ENCODE measurements at places on chromosomes 5 and 9. TPM values are rescaled to one million over a fixed set of nuclear protein-coding genes. Genes with fewer than 3 reads are reported as not detected.

The ZNF462 gene
- total RNA-seq: 9.1 TPM

The NPR2 gene
- total RNA-seq: 21.4 TPM

The C5orf52 gene
- not detected for total RNA-seq

The ACOT12 gene
- not detected for total RNA-seq

The NR4A3 gene
- total RNA-seq: 1.1 TPM

- DNase-seq: no peak
Measured at GRCh38 chr9:72527801-72528195, 6.4 kb downstream of the TMC1 start.

- no peak for DNase-seq
Measured at GRCh38 chr9:91664663-91665062, 241.0 kb upstream of the NFIL3 start.

DNA sequence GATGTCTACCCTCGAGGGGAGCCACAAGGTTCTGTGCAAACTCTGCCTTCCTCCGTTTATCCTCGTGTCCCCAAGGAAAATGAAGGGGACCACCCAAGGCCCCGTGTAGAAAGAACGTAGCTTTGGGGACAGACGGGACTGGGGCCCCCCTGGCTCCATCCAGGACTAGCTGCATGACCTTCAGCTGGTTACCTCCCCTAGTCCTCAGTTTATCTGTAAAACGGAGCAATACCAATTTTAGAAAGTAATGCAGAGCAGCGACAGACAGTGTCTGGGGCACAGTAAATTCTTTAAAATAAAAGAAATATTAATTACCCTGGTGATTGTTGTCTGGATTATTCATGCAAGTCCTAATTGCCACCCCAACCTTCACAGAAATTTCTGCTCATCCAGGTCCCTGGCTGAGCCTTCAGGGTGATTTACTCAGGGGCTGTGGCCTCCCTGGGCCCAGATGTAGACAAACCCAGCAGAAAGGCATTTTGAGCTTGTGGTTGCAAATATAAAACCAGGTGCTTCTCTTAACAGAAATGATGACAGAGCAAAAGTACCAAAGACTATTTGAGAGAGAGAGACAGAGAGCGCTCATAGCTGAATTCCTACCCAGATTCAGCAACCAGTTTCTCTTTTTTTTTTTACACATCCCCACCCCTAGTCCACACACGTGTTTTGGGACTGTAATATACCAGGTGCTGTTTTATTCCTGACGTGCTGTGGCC is 155.1 kb upstream of the SMIM23 start:
- DNase-seq: no peak

- DNase-seq: no peak
Measured at GRCh38 chr9:135222881-135223760, 135.7 kb downstream of the OLFM1 start.

DNA sequence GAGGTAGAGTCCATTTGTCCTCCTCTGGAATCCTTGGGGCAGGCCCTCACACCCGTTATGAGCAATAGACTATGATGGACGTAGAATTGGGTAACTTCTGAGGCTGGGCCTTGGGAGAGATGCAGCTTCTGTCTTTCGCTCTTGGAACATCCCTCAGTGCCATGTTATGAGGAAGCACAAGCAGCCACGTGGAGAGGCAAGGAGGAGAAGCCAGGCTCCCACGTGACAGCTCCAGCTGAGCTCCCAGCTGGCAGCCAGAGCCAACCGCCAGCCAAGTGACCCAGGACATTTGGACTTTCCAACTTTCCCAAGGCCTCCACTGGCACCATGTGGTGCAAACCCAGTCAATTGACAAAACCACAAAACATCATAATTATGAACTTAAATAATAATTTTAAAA is 43.0 kb upstream of the BOD1 start:
- DNase-seq: no peak

GRCh38 chr9:105968811-105969466 is 274.6 kb downstream of the TMEM38B start:
- DNase-seq: no peak

DNA sequence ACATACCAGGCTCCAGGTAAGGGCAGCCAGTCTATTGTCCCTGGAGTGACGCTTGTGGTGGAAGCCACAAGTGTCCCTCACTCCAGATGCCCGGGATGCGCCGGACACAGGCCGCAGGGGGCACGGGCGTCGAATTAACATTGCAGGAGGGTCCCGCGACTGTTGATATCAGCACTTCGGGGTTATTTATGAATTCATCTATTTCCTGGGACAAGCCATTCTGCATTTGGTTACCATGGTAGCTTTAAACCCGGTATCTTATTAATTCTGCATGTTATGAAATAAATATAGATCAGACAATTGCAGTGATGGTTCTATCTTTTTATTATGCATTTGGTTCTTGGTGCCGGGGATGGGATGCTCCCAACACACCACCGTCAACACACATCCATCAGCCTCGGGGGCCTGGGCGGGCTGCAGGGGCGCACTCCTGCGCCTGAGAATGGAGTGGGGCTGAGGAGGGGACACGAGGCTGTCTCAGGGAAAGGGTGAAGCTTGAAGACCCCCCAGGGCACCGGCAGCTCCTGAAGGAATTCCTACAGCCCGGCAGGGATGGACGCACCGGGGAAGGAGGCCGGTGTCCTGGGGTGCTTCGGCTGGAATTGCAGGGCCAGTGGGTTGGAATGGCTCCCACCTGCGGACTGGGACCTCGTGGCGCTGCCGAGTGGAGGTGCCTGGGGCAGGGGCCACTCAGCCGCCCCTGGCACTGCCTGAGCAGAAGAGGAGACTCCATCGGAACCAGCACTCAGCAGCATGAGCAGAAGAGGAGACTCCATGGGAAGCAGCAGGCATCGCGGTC is 17.7 kb upstream of the TMEM250 start:
- DNase-seq: no peak

GRCh38 chr5:71830681-71831539 is 111.8 kb downstream of the CARTPT start:
- DNase-seq: peak; percentile 94

- DNase-seq: no peak
Measured at GRCh38 chr9:12963537-12963936, 188.7 kb downstream of the LURAP1L start.

GRCh38 chr9:136012651-136013050 is 51.5 kb upstream of the UBAC1 start:
- DNase-seq: no peak

- peak; percentile 15 for DNase-seq
Measured at GRCh38 chr5:134642931-134643530, 5.6 kb upstream of the SEC24A start.

DNA sequence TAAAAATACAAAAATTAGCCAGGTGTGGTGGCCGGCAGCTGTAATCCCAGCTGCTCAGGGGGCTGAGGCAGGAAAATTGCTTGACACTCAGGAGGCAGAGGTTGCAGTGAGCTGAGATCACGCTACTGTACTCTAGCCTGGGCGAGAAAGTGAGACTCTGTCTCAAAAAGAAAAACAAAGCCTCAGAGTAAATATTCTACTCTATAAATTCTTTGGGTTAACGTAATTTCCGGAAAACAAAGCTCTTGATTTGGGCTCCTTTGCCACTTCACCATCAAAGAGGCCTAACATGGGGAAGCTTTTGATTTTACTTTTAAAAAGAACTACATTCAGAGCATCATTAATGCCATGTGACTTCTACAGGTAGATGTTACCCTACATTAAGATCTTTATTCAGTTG is 103.1 kb downstream of the SERINC5 start:
- no peak for DNase-seq

DNA sequence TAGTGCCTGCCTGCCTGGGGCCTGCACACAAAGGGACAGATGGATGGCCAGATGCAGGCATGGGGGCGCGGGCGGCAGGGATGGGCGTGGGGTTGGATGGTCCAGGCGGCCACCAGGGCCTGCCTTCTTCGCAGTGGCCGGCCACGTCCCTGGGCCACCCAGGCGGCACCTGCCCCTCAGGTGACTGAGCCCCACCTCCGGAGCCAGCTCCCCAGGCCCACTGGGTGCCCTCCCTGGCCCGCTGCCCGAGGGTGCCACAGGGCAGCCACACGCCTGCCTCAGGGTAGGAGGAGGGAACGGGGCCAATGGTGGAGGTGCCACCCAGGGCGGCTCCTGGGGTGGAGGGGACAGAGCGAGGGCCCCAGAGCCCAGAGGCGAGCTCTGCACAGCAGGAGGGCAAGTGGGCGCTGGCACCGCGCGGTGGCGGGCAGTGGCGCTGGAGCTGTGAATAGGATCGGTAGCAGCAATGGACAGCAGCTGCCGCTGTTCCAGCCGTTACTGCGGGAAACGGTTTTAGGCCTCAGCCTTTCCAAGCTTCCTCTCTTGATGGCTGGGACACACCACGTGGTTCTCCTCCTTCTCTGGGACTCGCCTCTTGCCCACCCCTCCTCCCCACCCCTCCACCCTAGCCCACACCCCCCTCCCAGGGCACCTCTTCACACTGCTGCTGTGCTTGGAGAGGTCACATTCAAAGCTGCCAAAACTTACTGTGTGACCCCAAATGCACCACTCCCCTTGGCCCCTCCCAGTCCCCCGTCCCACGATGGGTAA is 19.1 kb downstream of the LHX3 start:
- no peak for DNase-seq

DNA sequence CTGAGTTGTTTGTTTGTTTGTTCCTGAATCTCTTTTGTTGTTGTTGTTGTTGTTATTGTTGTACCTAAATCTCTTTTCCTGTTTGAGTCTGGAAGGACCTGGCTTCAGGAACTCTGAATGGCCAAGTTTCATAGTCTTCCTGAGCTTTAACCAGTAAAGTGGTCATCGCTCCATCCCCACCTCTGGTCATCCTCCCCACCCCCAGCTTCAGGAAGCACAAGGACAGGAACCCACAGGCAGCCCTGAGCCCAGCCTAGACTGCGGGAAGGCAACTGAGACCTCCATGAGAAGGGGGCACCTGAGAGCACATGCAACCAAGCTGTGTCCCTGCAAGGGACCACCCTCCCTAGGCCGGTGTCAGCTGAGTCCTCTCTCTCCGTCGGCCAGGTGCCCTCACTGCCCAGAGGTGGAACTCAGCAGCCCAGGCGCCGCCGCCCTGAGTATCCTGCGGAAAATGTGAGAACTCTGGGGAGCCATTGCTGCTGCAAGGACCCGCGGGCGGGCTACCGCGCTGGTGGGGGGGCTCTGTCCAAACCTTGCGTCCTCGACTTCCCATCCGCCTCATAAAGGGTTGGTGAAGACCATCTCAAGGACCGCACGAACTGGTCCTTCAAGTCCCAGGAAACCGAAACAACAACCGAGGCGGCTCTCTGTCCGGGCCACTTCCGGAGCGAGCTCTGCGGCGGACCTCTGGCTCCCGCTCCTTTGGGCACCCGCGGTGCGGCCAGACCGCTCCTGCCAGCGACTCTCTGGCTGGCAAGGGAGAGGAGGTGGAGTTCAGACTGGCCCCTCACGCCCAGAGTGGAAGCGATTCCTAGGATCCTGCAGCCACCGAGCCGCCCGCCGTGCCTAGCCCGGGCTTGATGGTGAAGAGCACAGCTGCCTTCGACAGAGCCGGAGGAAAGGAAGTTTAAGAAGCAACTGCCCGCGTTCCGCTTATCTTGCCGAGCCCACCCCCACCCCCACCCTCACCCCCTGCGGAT is 4.2 kb downstream of the BARX1 start:
- DNase-seq: peak; percentile 9

DNA sequence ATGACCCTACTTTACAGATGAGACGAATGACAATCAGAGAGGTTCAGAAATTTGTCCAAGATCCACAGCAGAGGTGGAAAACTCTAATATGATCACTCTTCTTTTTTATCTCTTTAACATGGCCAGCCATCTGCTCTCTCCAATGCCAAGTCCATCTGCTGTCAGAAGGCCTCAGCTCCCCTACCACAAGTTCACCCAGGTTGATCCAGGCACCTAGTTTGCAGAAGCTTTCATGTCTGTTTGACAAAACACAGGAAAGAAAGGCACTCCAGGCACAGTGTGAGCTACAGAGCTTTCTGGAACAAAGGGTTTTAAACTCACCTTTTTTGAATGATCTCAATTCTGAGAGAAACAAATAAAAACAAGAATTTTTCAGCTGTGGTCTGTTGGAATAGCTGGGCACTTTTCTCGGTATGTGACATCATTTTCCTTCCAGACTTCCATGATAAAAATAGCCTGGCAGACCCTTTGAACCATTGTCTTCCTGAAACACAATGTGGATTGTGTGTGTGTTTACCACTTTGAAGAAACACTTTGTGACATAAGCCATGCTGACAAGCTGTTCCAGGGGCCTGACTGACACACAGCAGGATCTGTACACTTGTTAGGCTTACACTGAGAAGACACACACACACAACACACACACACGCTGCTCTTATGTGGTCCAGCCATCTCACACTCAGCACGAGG is 214.3 kb downstream of the AGTPBP1 start:
- no peak for DNase-seq

- no peak for DNase-seq
Measured at GRCh38 chr5:111469293-111469896, 42.9 kb downstream of the STARD4 start.

DNA sequence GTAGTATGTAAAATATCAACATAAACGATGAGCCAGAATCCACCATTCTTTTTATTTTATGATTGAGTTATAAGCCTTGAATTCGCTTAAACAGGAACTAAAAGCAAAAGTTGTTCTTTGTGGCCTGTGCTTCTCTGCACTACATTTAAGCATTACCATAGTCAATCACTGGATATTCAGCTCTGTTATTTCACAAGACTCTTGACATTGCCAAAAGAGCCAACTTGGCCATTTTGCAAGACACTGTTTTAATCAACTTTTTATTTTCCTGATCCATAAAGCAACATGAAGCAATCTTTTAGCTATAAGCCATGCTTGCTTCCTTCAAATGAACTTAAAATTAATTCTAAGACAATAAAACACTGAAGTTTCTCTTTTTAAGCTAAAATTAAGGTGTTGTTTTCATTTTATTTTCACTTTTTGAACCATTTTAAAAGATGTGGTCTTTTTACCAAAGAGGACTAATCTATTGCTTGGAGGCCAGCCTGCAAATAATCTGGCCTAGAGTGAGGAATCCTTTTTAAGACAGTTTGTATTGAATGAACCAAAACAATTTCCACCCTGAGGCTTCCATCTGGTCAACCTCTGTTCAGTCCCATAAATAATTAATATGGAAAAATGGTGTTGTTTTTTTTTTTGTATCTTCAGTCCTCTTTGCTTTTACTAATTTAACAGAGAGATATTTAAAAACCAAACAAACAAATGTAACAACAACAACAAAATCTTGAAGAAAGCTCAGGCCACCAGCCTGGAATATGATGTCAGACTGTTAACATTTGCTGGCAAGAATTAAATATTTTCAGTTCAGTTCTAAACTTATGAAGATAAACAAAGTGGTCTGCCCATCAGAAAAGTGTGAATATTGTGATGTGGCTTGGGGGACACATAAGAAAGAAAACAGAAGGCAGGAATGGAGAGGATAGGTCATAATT is 274.4 kb downstream of the MARCHF11 start:
- peak; percentile 63 for DNase-seq

DNA sequence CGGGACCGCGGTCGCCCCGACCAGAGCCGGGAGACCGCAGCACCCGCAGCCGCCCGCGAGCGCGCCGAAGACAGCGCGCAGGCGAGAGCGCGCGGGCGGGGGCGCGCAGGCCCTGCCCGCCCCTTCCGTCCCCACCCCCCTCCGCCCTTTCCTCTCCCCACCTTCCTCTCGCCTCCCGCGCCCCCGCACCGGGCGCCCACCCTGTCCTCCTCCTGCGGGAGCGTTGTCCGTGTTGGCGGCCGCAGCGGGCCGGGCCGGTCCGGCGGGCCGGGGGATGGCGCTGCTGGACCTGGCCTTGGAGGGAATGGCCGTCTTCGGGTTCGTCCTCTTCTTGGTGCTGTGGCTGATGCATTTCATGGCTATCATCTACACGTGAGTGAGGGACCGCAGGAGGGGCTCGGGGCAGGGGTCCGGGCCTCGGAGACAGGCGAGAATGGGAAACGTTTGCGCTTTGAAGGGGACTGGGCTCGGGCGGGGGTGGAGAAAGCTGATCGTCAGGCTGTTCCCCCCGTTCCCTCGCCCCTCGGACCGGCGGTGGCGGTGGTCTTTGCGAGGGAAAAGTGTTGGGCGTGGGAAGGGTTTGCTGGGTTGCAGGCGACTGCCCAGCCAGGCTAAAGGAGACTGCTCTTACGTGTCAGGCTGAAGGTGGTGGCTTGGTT is 457 bp downstream of the UGCG start:
- peak; percentile 49 for DNase-seq
